Stimulated activated effector memory CD8-positive, alpha-beta T cell treated with anti-CD3 and anti-CD28 coated beads, Interleukin-12 subunit alpha, Interleukin-12 subunit beta, amount 100 ng/mL, for 72 hours (primary cell): ENCODE measurements at places on chromosomes 2 and 18.
A peak's percentile ranks its signal among the peaks of the same experiment; 100 is the strongest.

DNA sequence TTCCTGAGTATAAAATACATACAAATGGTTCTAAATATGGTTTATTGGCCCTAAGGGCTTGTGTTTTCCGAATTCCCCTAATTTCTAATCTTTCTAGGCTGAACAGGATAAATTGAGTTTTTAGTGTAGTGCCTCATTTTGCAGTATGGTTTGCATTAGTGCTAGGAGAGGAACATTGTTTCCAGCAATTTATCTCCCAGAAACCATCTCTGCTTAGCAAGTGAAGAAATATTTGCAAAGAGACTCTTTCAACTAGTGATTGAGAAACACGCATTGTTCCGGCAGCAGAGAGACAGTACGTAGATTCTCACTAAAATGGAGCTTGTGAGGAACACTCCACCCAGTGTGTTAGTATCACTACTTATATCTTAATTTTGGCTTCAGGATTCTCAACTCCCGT, 177.8 kb upstream of the EPAS1 start:
- DNase-seq, result no peak

DNA sequence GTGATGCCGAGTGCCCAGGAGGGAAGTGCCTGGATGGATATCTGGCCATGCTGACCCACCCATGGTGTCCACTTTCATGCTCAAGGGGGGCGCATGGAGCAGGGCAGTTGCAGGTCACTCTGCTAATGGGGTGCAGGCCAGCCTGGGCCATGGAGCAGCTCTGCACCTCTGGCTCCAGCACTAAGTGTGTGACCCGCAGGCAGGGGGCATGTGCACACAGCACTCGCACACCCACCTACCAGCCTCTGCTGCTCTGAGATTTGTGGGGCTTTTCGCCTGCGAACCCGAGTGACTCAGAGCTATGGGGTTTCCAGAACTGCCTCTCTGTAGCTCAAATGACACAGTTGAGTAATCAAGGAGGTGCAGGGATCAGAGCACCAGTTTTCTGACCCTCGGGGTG, 66.2 kb downstream of the CYP26B1 start:
- DNase-seq, result no peak

GRCh38 chr18:46939337-46939963, 22.0 kb downstream of the KATNAL2 start:
- no peak for DNase-seq

- no peak for DNase-seq
Measured at GRCh38 chr18:35045121-35045520, 3.9 kb downstream of the MAPRE2 start.

DNA sequence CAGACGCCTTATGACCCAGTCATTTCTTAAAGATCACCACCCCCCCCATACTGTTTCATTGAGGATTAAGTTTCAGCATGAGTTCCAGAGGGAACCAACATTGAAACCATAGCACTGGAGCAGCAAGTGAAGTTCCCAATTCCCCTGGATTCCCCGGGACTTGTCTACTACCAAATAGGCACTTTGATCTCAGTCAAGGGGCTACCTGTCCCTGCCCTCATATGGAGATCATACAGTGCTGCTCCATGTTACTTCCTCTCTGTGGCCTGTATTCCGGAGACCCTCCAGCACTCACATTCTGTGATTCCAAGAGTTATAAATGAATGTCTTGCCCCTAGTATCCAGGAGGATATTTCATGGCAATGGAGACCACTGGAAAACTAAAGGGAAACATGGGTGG, 42.5 kb downstream of the RNF144A start:
- DNase-seq, result peak; percentile 42
